ENCODE measurements at places on chromosomes 7 and 10.

- no peak for DNase-seq
Measured at GRCh38 chr7:112970771-112971170, 115.9 kb downstream of the GPR85 start.

GRCh38 chr7:98210513-98211220 is 572 bp upstream of the BHLHA15 start:
- no peak for DNase-seq

DNA sequence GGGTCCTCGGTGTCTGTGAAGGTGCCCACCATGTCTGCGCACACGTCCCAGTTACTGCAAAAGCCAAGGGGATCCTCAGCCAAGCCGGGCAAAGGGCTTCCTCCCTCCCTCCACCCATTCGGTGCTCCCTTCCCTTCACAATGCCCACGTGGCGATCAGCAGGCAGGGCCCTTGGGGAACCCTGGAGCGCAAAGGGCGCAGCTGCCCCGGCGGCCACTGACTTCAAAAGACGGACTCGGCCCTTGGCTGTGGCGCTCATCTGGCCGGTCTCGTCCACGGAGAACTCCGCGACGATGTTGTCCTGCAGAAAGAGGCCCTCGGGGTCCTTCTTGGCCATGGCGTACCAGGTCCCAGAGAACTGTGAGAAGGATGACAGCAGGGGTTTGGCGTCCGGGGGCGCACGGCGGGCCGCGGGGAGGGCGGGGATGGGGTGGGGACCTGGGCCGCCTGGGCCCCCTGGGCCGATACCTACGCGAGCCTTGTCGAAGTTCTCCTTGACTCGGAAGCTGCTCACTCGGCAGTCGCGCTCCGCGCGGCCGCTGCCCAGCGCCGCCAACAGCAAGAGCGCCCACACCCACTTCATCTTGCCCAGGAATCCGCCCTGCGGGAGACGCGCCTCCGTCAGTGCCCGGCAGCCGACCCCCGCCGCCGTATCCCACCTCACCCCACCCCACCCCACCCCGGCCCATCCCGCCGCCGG is 439 bp downstream of the RBP4 start:
- DNase-seq, result no peak

GRCh38 chr10:49109669-49110340 is 5.5 kb downstream of the VSTM4 start:
- no peak for DNase-seq

GRCh38 chr10:79359816-79360498 is 12.7 kb downstream of the PPIF start:
- DNase-seq, result no peak

DNA sequence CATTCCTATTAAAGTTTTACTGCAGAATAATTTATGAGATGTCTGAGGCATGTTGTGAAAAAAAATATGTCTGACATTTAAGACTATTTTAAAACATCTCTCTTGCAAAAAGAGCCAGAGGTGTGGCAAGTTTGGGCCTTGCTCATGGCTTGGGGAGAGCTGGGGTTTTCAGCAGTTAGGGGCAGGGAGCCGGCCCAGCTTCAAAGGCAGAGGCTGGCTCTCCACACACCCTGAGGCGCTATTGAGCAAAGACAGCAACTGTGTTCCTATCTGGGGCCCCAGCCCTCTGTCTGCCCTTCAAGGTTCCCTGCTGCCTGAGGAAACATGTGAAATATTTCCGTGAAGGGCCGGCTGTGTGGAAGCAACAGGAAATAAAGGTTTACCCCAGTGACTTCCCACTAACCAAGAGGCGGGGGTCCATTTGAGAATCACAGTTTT is 94.0 kb downstream of the SORBS1 start:
- DNase-seq, result no peak

DNA sequence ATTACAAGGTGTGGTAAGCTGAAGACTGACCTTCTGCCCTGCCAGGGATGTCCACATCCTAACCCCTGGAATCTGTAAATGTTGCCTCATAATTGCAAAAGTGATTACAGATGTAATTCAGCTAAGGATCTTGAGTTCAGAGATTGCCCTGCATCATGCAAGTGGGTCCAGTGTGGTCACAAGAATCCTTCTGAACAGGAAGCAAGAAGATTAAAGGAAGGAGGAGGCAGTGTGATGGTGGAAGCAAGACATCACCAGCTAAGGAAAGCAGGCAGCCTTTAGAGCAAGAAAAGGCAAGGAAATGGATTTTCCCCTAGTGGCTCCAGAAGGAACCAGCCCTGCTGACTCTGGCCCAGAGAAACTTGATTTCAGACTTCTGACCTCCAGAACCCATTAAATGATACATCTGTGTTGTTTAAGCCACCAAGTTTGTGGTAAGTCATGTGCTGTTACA is 78.1 kb downstream of the USP6NL start:
- DNase-seq, result no peak

DNA sequence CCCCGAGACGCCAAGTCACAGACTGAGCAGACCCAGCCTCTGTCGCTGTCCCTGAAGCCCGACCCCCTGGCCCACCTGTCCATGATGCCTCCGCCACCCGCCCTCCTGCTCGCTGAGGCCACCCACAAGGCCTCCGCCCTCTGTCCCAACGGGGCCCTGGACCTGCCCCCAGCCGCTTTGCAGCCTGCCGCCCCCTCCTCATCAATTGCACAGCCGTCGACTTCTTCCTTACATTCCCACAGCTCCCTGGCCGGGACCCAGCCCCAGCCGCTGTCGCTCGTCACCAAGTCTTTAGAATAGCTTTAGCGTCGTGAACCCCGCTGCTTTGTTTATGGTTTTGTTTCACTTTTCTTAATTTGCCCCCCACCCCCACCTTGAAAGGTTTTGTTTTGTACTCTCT is 215.6 kb downstream of the TCF7L2 start:
- DNase-seq, result no peak

GRCh38 chr10:130656582-130657133 is 520.5 kb downstream of the GLRX3 start:
- DNase-seq, result no peak

- DNase-seq, result no peak
Measured at GRCh38 chr7:87589631-87590030, 11.1 kb downstream of the ABCB1 start.

- DNase-seq, result no peak
Measured at GRCh38 chr10:33041783-33042437, 83.9 kb upstream of the ITGB1 start.

DNA sequence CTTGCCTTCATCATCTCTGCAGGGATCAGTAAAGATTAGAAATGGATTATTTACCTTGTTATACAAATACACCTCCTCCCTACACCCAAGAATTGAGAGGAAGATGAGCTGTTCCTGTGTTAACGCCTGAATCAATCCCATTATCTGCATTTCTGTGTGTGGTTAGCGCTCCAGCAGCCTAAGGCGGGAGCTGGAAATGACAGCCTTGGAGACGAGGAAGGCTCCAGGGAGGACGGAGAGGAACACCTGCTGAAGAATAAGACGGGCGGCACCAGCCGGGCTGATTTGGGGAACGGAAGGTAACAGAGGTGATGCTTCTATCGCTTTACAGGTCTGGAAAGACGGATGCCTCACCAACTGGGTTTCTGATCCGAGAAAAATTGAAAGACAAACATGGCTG is 34.2 kb upstream of the DDC start:
- no peak for DNase-seq

DNA sequence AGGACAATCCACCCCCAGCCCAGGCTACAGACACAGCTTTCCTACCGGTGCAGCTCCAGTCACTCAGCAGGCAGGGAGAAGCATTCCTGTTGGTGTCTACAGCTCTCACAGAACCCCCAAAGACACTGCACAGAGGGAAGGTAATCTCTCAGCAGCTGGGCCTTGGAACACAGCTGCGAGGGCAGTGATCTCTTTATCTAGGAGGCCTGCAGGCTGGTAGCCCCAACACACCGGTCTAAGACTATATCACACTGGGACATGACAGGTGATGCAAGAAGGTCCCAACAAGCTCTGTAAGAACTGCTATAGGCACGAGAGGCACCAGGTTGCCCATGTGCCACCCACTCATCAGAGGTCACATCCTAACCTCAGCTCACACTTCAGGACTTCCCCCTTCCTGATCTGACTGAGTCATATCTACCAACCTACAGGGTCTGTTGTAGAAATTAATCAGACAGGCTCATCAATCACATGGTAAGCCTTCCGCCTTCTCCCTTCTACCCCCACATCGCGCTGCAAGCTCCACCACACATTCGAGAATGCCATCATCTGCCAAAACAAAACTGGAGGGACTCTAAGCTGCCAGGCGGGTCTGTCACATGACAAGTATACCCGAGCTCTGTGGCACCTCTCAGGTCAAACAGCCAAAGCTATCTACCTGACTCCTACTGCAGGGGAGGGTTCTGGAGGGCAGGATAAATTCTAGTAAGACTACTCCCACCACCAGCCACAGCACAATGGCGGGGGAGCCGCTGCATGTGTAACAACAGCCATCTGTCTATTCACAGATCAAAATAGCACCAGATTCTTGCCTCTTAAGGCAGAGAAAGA is 26.1 kb downstream of the FAM53B start:
- no peak for DNase-seq

GRCh38 chr7:121755286-121755685 is 117.7 kb upstream of the PTPRZ1 start:
- DNase-seq, result no peak

DNA sequence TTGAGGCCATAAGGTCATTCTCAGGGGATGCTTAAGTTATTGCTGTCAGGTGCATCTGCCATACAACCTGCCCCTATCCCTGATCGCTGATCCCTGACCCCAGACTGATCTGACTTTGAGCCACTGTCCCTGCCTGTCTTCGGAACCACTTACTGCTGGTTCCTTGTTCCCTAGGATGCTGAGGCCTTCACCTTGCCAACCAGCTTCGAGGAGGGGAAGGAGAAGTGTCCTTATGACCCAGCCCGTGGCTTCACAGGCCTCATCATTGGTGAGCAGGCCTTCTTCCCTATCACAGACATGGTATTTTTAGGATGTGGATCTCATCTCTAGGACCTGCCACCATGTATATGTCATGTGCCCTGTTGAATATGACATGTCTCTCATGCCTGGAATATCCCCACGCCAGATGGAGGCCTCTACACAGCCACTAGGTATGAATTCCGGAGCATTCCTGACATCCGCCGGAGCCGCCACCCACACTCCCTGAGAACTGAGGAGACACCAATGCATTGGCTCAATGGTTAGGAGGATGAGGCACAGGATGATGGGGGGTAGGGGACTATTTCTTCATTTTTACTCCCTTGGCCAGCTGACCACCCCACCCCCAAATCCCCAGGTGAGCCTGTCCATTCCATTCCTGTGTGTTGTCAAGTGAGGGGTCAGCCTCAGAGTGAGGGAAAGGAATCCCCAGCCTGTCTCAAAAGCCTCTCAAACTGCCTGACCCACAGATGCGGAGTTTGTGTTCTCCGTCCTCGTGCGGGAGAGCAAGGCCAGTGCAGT is 9.0 kb downstream of the MRPL43 start:
- no peak for DNase-seq

- DNase-seq, result no peak
Measured at GRCh38 chr7:37118004-37118403, 330.7 kb downstream of the ELMO1 start.

DNA sequence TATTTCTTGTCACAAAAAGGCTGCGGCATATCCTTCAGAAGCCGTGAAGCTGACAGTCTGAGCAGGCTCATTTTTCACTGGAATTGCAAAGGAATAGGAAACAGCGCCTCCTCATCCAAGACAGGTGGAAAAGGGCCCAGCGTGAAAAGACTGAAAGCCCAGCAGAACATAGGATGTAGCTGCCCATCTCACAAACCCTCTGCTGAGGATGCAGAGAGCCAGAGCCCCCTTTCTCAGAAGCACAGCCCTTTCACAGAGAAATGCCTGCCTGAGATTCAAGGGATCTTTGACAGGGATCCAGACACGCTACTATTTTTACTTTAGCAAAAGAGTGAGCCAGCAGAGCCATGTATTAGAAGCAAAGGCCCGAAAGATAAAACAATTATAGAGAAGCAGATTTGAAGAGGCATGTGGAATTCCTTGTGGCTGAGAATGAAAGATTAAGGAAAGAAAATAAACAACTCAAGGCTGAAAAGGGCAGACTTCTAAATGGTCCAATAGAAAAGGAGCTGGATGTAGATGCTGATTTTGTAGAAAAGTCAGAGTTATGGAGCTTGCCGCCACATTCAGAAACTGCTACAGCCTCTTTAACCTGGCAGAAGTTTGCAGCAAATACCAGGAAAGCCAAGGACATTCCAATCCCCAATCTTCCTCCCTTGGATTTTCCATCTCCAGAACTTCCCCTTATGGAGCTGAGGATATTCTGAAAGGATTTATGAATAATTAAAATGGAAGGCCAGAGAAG is 36.9 kb downstream of the GDI2 start:
- DNase-seq, result no peak

DNA sequence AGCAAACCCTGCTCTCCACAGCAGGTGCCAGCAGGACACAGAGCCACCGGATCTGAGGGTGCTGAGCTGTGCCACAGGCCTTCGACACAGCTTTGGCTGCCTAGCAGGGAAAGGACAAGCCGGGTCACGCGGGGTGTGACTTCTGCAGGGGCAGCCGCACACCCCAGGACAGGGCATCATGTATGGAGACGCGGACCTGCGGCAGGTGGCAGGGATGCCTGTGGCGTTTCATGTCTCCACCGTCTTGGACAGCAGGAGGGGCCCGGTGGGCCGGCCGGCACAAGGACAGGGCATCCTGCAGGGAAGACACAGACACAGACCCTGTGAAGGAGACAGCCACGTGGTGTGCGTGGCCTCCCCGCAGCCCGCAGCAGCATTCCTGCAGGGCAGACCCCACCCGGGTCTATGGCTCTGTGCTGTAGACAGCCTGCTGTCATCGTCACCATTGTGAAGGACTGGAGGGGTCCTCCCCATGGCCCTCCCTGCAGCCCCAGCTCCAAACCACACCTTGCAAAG is 109.2 kb downstream of the PDGFA start:
- DNase-seq, result no peak

DNA sequence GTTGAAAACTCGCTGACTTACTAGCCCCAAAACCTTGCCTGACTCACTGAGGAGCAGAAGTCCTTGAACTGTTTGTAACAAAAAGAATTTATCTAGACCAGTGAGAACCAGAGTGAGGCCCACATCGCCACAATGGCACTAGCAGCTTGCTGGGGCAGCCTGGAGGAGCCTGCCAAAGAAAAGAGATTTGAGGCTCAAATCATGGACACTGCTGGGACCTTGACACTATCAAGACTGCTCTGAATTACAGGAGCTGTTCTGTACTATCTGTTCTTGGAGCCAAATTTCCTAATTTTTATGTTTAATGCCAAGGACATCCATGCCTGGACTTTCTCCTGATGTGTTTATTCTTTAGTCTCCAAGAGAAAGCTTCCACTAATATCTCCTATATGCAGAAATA is 82.0 kb upstream of the JCAD start:
- no peak for DNase-seq

All from SIG-M5 (cell line).